Stimulated activated CD4-positive, alpha-beta T cell treated with anti-CD3 and anti-CD28 coated beads, Interleukin-1b, Interleukin-23, amount 100 ng/mL, for 1 hour (primary cell): ENCODE measurements at places on chromosomes 4 and X.

- no peak for DNase-seq
These were observed 300.1 kb downstream of the SPRY1 start for GRCh38 chr4:123696687-123697086.

DNA sequence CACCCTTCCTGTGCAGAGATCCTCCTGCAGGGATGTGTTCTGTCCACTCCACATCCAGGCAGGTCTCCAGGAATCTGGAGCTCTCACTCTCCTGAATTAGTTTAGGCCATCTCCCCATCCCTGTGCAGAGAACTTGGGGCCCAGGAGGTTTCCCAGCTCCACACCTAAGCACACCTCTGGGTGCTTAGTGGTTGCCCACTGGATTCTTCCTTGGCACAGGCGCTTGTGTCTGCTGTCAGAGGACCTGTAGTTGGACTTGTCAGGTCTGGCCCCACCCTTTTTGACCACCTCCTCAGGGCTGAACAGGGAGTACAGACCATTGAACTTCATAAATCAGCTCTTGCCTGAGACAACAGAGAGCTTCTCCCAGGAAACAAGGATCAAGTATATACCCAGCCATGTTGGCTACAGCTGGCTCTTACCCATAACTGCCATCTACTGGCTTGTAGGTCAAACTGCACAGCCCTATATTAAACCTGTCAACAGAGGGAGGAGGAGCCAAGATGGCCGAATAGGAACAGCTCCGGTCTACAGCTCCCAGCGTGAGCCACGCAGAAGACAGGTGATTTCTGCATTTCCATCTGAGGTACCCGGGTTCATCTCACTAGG lies 275.5 kb downstream of the PPARGC1A start:
- no peak for DNase-seq

DNA sequence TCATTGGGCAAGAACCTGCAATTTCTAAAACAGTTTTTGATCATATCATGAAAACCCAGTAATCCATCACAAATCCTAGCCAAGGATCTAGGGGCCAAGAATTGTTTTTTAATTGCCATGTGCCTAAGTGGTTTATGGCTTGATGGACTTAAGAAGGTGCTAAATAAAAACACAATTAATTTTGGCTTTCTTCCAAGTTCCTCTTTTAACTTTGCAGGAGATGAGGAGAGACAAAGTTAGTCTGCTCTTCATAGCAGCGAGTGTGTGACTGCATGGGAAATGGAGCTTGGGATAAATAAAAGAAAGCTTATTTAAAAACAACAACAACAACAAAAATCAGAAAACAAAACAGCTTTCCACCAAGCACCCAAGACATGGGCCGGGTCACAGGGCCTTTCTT lies 41.4 kb downstream of the ARHGEF9 start:
- DNase-seq: no peak

DNA sequence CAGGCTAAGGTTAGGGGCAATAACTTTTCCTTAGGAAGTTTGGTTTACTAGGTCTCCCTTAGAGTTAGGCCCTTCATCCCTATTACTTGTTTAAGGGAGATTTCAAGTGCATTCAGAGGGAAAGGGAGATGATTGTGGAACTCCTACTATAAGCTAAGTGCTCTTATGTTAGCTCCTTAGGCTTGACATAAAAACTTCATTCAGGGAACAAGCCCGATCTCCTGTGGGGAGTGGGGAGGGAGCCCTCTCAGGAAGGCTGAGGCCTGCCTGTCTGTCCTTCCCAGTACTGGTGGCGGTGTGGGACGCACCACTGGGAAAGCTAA lies 8.0 kb downstream of the KLF3 start:
- no peak for DNase-seq

GRCh38 chr4:146343199-146343598 lies 128.9 kb downstream of the REELD1 start:
- DNase-seq: no peak

- no peak for DNase-seq
These were observed 312.9 kb downstream of the PDHA2 start for GRCh38 chr4:96152824-96153223.

- no peak for DNase-seq
These were observed 21.6 kb upstream of the C4orf54 start for GRCh38 chr4:99679204-99679603.

GRCh38 chrX:22389556-22390179 lies 117.0 kb downstream of the CBLL2 start:
- no peak for DNase-seq

GRCh38 chrX:46573331-46573891 lies at the start of gene CHST7:
CHST7 (plus strand) TSS chrX:46573765; CDS start chrX:46573932, 167 bp downstream.
- no peak for DNase-seq

DNA sequence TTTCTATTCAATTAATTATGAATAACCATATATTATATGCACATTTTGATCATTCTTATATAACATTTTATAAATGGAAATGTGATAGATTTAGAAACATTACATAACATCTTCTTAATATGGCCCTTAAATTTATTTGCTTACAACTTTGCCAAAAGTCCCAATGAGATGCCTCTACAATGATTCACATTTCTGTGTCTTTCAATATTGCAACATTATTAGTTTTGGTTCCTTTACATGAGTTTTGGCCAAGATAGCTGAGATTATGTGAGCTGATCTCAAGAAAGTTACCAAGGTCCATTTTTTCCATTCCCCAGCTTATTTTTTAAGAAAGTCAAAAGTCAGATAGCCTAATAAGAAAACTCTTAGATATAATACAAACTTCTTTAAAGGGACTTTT lies 361.2 kb downstream of the PCDH7 start:
- DNase-seq: no peak

GRCh38 chrX:123083924-123084323 lies 100.2 kb upstream of the GRIA3 start:
- no peak for DNase-seq

- DNase-seq: no peak
These were observed 23.2 kb upstream of the ANXA3 start for GRCh38 chr4:78528327-78528726.

GRCh38 chrX:27883468-27884092 lies 75.8 kb downstream of the MAGEB10 start:
- no peak for DNase-seq

GRCh38 chrX:66579219-66579618 lies 59.7 kb downstream of the EDA2R start:
- DNase-seq: no peak

DNA sequence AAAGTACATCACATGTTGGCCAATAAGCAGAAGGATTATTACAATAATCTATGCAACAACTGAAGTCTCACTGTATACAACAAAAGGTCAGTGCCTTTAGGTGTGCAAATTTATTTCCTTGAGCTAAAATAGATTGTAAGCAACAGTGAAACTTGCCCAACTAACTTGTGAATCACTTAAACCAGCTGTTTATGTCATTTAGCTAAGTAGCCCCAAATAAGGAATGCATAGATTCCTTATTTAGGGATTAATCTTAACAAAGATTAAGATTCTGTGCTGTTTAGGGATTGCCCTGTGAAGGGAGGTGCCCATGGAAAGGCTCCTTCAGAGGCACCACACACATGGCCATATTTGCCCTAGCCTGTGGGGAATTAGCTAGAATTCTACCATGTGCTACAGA lies 168.6 kb downstream of the MAML3 start:
- no peak for DNase-seq

DNA sequence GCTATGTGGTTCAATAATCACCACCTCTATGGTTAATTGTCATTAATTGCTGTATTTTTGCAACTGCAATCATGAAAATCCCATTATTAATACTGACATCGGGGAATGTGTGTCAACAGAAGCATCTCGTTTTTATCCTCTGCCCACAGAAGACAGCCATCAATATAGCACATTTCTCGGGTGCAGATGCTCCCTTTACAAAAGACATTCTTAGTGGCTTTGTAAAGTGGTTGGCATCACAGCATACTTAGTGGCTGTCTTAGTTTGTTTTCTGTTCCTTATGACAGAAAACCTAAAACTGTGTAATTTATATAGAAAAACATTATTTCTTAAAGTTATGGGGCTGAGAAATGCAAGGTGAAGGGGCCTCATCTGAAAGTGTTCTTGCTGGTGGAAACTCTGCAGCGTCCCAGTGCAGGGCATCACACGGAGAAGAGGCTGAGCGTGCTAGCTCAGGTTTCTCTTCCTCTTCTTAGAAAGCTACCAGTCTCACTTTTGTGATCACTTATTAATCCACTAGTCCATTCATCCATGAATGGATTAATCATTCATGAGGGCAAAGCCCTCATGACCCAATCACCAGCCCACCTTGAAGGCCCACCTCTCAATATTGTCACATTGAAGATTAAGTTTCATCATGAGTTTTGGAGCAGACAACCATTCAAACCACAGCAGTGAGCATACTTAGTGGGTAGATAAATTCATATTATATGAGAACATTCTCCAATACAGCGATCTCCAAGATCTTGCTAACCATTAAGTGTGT lies 1067.7 kb upstream of the PABPC4L start:
- no peak for DNase-seq
